ENCODE measurements at places on chromosomes 2 and 18. TPM values are rescaled to one million over a fixed set of nuclear protein-coding genes. Genes with fewer than 3 reads are reported as not detected.

ZAP70 gene
- total RNA-seq: 302 TPM

DNA sequence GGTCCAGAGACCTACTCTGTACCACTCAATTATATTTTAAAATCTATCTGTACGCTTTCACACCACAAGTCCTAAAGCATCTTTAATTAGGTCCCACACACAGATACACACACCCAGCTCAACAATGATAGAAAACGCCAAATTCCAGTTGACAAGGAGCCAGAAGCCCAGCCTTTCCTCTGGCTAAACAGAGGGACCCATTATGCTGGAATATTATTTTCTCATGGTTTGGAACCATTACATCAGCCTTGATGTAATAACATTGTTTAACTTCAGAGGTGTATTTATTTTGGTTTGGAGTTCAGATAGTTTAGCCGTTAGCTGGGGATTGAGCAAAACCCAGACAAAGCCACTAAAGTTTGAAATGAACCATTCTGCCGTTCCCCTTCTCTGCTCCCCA is 14.0 kb upstream of the INHBB start:
- no peak for DNase-seq

NAT8 gene
- not detected for total RNA-seq

DNA sequence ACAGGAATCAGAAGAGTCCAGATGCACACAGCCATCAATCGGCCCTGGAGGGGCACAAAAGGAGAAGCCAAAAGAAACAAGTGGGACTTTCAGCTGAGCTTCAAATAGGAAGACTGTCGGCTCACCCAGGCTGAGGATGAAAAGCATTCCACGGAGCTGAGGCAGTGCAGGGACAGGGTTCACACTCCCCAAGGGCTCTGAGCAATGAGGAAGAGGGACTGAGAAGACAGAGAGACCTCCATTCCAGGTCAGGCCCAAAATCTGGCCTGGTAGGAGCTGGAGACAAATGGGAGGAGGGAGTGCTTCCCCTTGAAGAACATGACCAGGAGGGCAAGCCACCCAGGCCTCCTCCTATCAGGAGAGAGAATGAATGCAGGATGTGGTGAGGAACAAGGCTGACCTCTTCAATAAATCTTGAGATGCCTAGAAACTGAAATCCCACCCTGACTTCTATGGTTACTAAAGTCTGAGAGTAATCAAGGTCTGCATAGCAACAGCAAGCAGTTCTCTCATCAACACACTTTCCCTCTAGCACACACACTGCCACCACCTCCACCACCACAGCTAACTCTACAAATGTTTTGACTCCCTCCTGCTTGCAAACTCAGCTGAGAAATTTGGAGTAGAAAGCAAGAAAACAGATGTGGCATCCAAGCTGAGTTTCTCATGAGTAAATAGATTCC is 434.4 kb downstream of the TNS1 start:
- no peak for DNase-seq

- DNase-seq: no peak
Observed at GRCh38 chr2:159202568-159203071, 83.9 kb downstream of the WDSUB1 start.

MYO5B gene
- 0.12 TPM for total RNA-seq

RESP18 gene
- total RNA-seq: not detected
